ENCODE measurements at places on chromosomes 6 and 20. TPM values are rescaled to one million over a fixed set of nuclear protein-coding genes. Genes with fewer than 3 reads are reported as not detected.

The FNDC1 gene
- total RNA-seq: 0.09 TPM

DNA sequence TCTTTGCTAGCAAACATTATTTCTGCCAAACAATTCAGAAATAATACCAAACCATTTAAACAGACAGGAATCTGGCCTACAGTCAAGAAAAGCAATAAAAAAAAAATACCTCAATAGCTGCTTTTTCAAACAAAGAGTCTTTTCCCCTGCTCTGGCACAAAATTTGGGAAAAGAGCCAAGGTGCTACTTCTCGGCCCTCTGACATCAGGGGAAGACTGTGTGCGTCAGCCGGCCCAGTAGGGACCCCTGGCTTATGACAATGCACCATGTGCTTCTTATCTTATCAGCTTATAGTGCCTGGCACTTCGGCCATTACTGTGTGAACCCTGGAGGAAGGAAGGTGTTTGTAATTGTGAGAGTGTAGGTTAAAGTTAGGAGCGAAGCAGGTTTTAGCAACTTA lies 89.4 kb downstream of the PDE10A start:
- H3K4me1 ChIP-seq: no peaks in the 10 kb centered on the region
- H3K4me3 ChIP-seq: no peak overlapping the region
- no peaks in the 10 kb centered on the region for H3K27me3 ChIP-seq
- H3K27ac ChIP-seq: no peak overlapping the region
- no peak for DNase-seq

GRCh38 chr20:37328149-37328945 lies 17.6 kb upstream of the SRC start:
- no peaks in the 10 kb centered on the region for H3K4me1 ChIP-seq
- peak overlapping the region; percentile 55 for H3K27ac ChIP-seq
- H3K36me3 ChIP-seq: no peaks in the 10 kb centered on the region
- H3K27me3 ChIP-seq: no peaks in the 10 kb centered on the region
- no peak for DNase-seq
- H3K4me3 ChIP-seq: no peak overlapping the region

The OR2H1 gene
- total RNA-seq: not detected

The TCF15 gene
- total RNA-seq: 0.55 TPM

DNA sequence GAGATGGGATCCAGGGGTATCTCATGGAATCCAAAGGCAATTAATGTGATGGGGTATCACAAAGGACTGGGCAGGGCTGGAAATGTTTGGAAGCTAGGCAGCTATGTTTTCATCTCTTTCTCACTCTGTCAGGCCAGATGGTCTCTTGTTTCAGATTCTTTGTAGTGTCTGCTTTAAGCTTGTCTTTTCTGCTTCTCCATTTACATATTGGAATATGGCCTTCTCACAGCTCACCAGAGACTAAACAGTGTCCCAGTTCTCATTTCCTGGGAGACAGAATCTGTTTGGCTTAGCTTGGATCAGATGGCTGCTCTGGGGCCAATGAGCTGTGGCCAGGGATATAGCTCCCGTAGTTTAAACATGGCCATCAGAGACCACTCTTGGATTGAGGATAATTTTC lies 78.9 kb downstream of the SLC35F1 start:
- no peaks in the 10 kb centered on the region for H3K4me1 ChIP-seq
- H3K36me3 ChIP-seq: no peaks in the 10 kb centered on the region
- no peak overlapping the region for H3K4me3 ChIP-seq

The CALHM5 gene
- 0.32 TPM for total RNA-seq

DNA sequence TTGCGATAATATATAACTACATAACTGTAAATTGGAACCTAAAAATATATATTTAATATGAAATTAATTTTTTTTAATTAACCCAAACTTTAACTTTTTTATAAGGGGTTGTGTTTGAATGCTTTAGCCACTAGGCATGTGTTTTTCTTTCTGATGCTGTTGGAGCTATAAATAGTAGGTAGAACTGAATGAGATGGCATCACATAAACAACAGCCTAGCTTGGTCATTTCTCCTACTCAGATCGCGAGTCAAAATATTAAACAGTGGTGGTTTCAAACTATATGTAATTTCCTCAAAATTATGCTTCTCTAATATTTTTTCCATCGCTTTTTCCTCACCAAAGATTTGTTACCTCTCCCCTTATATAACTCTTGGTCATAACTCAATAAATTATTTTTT lies 243.2 kb downstream of the ARID1B start:
- peaks cover 4% of the 10 kb centered on the region for H3K4me1 ChIP-seq
- peak overlapping the region; percentile 99 for H3K27ac ChIP-seq
- H3K36me3 ChIP-seq: no peaks in the 10 kb centered on the region

DNA sequence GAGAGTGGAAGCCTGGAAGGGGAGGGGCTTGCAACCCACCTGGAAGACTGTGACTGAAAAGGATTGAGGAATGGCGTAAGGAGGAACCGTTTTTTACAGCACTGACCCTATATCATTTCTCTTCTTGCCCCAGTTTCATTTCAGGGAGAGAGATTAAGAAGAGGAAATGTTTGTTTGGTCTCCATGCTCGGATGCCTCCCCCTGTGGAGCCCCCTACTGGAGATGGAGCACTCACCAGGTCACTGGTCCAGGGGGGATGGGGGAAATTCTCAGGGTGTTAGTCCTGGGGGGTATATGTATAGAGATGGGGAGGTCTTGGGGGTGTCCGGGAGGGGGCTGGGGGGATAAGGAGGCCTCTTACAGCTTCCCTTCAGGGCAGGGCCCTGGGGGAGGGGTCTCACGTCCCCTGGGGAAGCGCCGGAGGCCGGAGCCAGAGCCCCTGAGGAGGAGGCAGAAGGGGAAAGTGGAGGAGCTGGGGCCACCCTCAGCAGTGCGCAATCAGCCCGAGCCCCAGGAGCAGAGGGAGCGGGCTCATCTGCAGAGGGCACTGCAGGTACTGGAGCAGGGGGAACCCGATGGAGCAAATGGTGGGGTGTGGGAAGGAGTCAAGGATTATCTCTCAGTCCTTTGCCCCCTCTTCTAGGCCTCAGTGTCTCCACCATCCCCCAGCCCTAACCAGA lies 3.2 kb downstream of the CUTA start:
- H3K4me3 ChIP-seq: no peak overlapping the region
- H3K36me3 ChIP-seq: no peaks in the 10 kb centered on the region
- no peaks in the 10 kb centered on the region for H3K27me3 ChIP-seq

DNA sequence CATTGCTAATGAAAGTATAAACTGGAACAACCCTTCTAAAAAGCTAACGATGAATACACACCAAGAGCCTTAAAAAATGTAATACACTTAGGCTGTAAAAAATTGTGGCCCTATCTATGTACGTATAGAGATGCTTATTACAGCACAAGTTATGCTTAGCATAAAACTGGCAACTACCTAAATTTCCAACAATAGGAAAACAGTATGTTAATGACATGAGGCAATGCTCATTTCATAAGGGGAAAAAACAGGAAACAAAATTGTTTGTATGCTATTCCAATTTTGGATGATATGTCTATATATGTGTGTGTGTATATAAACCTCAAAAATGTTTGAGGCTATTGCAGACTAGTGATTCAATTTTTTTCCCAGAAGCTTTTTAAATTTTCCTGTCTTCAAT lies 82.5 kb downstream of the DTNBP1 start:
- H3K27ac ChIP-seq: no peak overlapping the region
- DNase-seq: no peak
- H3K36me3 ChIP-seq: no peaks in the 10 kb centered on the region
- H3K27me3 ChIP-seq: no peaks in the 10 kb centered on the region
- no peak overlapping the region for H3K4me3 ChIP-seq

DNA sequence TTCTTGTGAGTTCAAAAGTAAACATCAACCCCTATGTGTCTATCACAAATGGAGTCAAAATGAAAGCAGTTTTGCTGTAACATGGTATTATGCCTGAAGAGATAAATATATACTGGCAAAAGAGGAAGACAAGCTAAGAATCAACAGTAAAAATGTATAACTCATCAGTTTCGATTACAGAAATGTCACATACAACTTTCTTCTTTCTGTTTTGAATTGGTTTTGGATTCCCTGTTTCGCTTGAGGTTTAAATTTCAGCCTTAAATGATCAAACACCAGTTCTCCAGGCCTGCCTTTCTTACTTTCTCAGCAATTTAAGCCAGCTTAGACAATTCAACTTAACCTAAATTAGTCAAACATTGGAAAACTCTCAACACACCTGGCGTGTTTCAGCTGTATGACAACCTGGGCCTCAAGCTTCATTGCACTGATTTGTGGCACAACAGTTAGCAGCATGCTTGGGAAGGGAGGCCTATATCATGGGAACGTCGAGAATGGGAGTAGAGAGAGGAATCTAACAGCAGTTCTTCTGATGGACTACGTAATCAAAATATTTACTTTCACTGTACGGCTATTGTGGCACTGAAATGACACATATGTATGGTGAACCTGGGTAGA lies 51.9 kb upstream of the MARCKS start:
- no peaks in the 10 kb centered on the region for H3K4me1 ChIP-seq
- no peak overlapping the region for H3K27ac ChIP-seq
- no peaks in the 10 kb centered on the region for H3K27me3 ChIP-seq
- H3K4me3 ChIP-seq: no peak overlapping the region
- H3K36me3 ChIP-seq: no peaks in the 10 kb centered on the region

DNA sequence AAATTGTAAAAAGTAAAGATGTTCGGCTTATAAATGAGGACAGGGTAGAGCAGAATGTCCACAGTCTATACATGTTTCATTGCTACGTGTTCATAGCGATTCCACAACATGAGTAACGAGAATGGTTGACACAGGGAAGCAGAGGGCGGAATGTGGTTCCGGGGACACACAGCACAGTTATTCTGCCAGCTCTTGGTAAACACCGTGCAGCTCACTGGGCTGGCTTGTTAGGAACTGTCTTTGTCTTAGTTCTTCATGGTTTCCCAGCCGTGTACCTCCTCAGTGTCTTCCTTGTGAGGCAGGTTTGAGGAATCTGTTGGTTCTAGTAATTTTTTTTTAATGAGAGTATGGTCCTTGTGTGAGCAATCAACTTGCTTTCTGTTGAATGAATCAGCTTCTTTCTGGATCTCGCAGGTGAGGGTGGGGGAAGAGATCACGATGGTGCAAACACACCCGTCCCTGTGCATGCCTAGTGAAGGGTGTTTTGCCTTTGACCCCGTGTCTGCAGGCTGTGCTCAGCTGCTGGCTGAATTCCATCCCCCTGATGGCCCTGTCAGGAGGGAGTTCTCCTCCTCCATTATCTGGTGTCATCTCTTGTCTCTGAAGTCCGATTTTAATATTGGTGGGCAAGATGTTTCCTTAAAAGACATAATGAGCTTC lies 168.2 kb downstream of the SMOC2 start:
- no peak overlapping the region for H3K4me3 ChIP-seq
- peak; percentile 76 for DNase-seq
- peak overlapping the region; percentile 61 for H3K27ac ChIP-seq
- H3K36me3 ChIP-seq: no peaks in the 10 kb centered on the region
- no peaks in the 10 kb centered on the region for H3K4me1 ChIP-seq
- no peaks in the 10 kb centered on the region for H3K27me3 ChIP-seq

DNA sequence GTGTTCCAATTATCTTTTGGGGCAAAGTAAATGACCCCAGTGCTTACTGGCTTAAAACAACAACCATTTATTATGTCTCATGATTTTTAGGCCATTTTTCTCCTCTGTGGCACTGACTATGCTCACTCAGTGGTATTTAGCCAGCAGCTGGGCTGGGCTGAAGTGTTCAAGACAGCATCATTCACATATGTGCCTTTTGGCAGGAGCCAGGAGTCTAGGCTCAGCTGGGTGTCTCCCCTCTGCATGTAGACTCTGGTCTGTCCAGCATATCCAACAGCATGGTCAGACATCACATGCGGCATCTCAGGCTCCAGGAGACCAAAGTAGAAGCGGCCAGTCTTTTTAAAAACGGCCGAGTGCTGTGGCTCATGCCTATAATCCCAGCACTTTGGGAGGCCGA lies 120.3 kb upstream of the TOP1 start:
- H3K4me3 ChIP-seq: no peak overlapping the region
- DNase-seq: no peak
- H3K36me3 ChIP-seq: no peaks in the 10 kb centered on the region
- H3K27me3 ChIP-seq: no peaks in the 10 kb centered on the region

GRCh38 chr6:57216235-57217101 lies 5.6 kb downstream of the RAB23 start:
- no peaks in the 10 kb centered on the region for H3K36me3 ChIP-seq
- no peak overlapping the region for H3K4me3 ChIP-seq
- DNase-seq: peak; percentile 68
- H3K27me3 ChIP-seq: no peaks in the 10 kb centered on the region
- no peaks in the 10 kb centered on the region for H3K4me1 ChIP-seq
- peak overlapping the region; percentile 43 for H3K27ac ChIP-seq

GRCh38 chr20:45621593-45621992 lies 7.9 kb upstream of the WFDC10A start:
- H3K4me3 ChIP-seq: no peak overlapping the region
- H3K4me1 ChIP-seq: no peaks in the 10 kb centered on the region
- H3K27me3 ChIP-seq: no peaks in the 10 kb centered on the region
- DNase-seq: no peak

- H3K36me3 ChIP-seq: no peaks in the 10 kb centered on the region
- H3K27ac ChIP-seq: no peak overlapping the region
- DNase-seq: no peak
- peaks cover 8% of the 10 kb centered on the region for H3K4me1 ChIP-seq
- no peaks in the 10 kb centered on the region for H3K27me3 ChIP-seq
Observed at GRCh38 chr6:36834576-36835341, 4.5 kb downstream of the CPNE5 start.

The KIAA1755 gene
- total RNA-seq: 10.8 TPM

- DNase-seq: no peak
- no peak overlapping the region for H3K4me3 ChIP-seq
- H3K27me3 ChIP-seq: no peaks in the 10 kb centered on the region
- no peaks in the 10 kb centered on the region for H3K36me3 ChIP-seq
Observed at GRCh38 chr20:5013682-5014447, 12.6 kb upstream of the SLC23A2 start.

GRCh38 chr20:2122936-2123335 lies 21.3 kb downstream of the STK35 start:
- no peak for DNase-seq
- H3K4me3 ChIP-seq: no peak overlapping the region
- no peak overlapping the region for H3K27ac ChIP-seq
- no peaks in the 10 kb centered on the region for H3K4me1 ChIP-seq
- no peaks in the 10 kb centered on the region for H3K27me3 ChIP-seq
- no peaks in the 10 kb centered on the region for H3K36me3 ChIP-seq

GRCh38 chr6:116730513-116730912 lies 35.0 kb downstream of the FAM162B start:
- H3K27me3 ChIP-seq: no peaks in the 10 kb centered on the region
- H3K4me3 ChIP-seq: no peak overlapping the region
- no peak overlapping the region for H3K27ac ChIP-seq
- DNase-seq: no peak

The CNKSR3 gene
- total RNA-seq: 23.5 TPM

The HLA-DOB gene
- total RNA-seq: not detected

Data from prostate gland (tissue), 2 donors.